ENCODE measurements at places on chromosomes 11 and 22. TPM values are rescaled to one million over a fixed set of nuclear protein-coding genes. Genes with fewer than 3 reads are reported as not detected.
A peak's percentile ranks its signal among the peaks of the same experiment; 100 is the strongest.

The FJX1 gene
- total RNA-seq, result 19.8 TPM

The SLC22A9 gene
- total RNA-seq, result not detected

The MB gene
- 0.37 TPM for total RNA-seq

The ISX gene
- total RNA-seq, result not detected

The YAP1 gene
- 64.7 TPM for total RNA-seq

The MMP10 gene
- total RNA-seq, result not detected

The LIPT2 gene
- 10.9 TPM for total RNA-seq

The MS4A6E gene
- total RNA-seq, result not detected

The MMP27 gene
- total RNA-seq, result not detected

- no peak for DNase-seq
- H3K36me3 ChIP-seq, result no peaks in the 10 kb centered on the region
- H3K4me3 ChIP-seq, result no peak overlapping the region
- H3K4me1 ChIP-seq, result no peaks in the 10 kb centered on the region
- peaks cover 18% of the 10 kb centered on the region for H3K27me3 ChIP-seq
- no peak overlapping the region for H3K27ac ChIP-seq
Measured at GRCh38 chr11:15555161-15555560, 440.4 kb downstream of the INSC start.

GRCh38 chr11:61869429-61869707 is 22.0 kb downstream of the FADS3 start:
- no peaks in the 10 kb centered on the region for H3K27me3 ChIP-seq
- no peak overlapping the region for H3K4me3 ChIP-seq
- H3K4me1 ChIP-seq, result peaks cover 8% of the 10 kb centered on the region

DNA sequence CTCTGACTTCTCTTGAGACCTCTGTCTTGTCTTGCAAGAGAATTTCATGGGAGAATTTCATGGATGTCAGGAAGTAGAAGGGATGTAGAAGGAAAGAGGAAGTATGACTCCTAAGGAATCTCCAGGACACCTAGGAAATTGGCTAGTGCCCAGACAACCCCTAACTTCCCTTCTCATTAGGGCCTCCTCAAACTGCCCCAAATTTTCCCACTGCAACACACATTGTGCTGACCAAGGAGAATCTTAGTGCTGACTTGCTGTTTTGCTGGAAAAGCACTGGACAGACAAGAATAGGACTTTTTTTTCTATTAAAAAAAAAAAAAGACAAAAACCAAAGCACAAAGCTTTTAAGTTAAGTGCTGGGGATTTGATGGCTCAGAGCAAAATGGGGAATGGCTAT is 236.1 kb upstream of the CADM1 start:
- H3K4me1 ChIP-seq, result no peaks in the 10 kb centered on the region
- H3K27me3 ChIP-seq, result no peaks in the 10 kb centered on the region
- no peak overlapping the region for H3K27ac ChIP-seq

GRCh38 chr22:35568751-35569739 is 28.4 kb downstream of the RASD2 start:
- H3K27me3 ChIP-seq, result peaks cover 75% of the 10 kb centered on the region
- DNase-seq, result no peak
- H3K27ac ChIP-seq, result no peak overlapping the region
- no peaks in the 10 kb centered on the region for H3K36me3 ChIP-seq
- H3K4me3 ChIP-seq, result no peak overlapping the region

DNA sequence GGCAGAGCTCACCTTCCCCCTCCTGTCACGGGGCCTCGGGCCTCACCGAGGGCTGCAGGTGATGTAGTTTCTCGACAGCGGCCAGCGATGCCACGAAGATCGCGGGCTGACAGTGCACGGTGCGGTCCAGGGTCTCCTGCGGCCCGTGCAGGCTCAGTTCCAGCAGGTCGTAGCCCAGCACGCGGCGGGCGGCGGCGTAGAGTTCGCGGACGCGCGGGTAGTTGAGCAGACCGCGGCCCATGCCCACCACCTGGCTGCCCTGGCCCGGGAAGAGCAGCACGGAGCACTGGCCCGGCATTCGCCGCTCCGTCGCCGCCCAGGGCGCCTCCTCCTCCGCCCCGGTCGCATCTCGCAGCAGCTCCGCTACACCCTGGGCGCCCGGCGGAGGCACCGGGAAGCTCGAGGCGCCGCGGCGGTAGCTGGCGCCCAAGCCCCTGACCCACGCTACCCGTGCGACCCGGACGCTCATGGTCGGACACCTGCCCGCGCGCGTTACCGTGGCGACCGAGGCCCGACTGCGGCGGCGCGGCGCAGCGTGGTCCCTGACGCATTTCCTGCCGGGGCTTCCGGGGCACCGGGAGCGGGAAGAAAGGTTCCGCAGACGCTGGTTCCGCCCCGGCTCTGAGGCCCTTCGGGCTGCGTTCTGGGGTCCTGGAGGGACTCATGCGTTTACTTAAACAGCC is at the start of gene MCAT:
Gene MCAT (minus strand): TSS at position 519 of the 683 bp plus-strand sequence. CDS start 50 bp downstream, at position 469.
- peak within 1 kb of the TSS; percentile 83 for H3K27ac ChIP-seq
- no peaks in the 10 kb centered on the region for H3K27me3 ChIP-seq
- H3K4me1 ChIP-seq, result no peaks in the 10 kb centered on the region

DNA sequence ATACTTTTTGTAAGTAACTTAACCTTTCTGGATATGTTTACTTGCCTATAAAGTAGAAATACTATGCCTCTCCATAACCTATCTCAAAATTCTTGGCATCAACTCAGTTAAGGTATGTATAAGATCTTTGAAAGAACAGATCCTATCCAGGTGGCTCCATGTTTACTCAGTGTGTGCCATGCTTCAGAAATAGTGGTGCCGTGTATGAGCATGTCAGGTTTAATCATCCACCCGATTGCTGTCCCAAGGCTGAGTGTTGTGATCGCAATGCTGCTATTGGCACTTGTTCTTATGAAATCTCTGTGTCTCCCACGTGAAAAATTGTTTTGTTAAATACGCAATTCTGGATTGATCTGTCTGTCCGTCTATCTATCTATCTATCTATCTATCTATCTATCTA is 85.9 kb upstream of the SNX19 start:
- no peak overlapping the region for H3K4me3 ChIP-seq
- H3K36me3 ChIP-seq, result no peaks in the 10 kb centered on the region
- H3K27ac ChIP-seq, result no peak overlapping the region

GRCh38 chr11:110035357-110035756 is 57.8 kb upstream of the ZC3H12C start:
- H3K4me1 ChIP-seq, result no peaks in the 10 kb centered on the region
- H3K27ac ChIP-seq, result no peak overlapping the region

- H3K27me3 ChIP-seq, result peaks cover 14% of the 10 kb centered on the region
- H3K36me3 ChIP-seq, result no peaks in the 10 kb centered on the region
- no peak overlapping the region for H3K4me3 ChIP-seq
- H3K27ac ChIP-seq, result no peak overlapping the region
Measured at GRCh38 chr22:18991821-18992442, 55.8 kb upstream of the PRODH start.

GRCh38 chr22:46290843-46291785 is 5.6 kb upstream of the GTSE1 start:
- no peak overlapping the region for H3K27ac ChIP-seq
- peaks cover 6% of the 10 kb centered on the region for H3K4me1 ChIP-seq
- H3K36me3 ChIP-seq, result peaks cover 58% of the 10 kb centered on the region
- H3K4me3 ChIP-seq, result no peak overlapping the region
- no peaks in the 10 kb centered on the region for H3K27me3 ChIP-seq
- no peak for DNase-seq

DNA sequence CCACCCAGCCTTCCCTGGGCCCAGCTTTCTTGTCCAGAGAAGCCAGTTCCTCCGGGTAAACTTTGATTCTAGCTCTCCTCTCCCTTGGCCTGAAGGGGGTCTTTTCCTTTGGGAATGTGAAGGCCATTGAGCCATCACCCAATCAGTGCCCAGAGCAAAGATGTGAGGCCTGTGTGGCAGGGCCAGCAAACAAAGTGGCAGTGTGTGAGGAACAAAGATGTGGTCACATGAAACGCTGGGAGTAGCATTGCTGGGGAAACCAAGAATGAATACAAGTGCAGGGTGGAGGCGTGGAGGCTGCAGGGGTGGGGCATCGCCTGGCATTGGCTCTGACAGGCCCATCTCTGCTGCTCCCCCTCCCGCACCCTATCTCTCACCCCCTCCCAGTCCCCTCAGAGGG is 91.9 kb upstream of the BID start:
- H3K4me1 ChIP-seq, result no peaks in the 10 kb centered on the region
- H3K36me3 ChIP-seq, result peaks cover 13% of the 10 kb centered on the region
- DNase-seq, result no peak

GRCh38 chr11:130772266-130773227 is 143.7 kb downstream of the SNX19 start:
- no peaks in the 10 kb centered on the region for H3K27me3 ChIP-seq
- H3K4me3 ChIP-seq, result no peak overlapping the region
- DNase-seq, result peak; percentile 3
- H3K36me3 ChIP-seq, result no peaks in the 10 kb centered on the region
- peaks cover 22% of the 10 kb centered on the region for H3K4me1 ChIP-seq

DNA sequence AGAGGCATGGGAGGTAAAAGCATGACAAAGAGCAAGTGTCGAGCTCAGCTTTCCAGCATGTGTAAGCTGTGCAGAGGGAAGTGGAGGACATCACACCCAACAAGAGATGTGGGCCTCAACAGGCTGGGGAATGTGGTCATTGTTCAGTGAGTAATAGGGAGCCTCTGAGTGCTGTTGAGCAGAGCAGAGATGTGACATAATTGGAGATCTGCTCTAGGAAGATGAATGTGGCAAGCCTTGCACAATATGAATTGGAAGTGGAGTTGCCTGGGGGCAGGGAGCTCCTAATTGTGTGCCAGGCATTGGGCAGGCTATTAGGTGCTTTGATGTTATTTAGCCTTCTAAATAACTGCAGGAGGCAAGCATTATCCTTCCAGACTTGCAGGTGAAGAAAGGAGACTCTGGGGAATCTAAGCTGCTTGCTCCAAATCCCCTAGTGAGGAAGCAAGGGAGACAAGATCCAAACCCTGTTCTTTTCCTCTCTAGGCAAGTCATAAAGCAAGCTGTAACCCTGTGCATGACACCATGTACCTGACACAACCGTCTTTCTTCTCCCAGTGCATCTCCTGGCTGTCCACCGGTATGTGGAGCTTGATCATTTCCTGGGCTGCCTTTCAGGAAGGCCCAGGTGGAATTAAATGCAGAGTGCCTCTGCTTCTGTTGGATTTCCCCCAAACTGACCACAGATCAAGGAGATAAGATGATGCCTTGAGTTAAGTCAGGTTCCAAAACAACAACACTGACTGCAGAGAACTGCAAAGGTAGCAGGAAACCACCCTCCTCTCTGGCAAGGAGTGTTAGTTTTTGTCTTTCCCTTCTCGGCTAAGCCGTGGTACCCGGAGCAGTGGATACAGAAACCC is 221.4 kb downstream of the TENM4 start:
- no peaks in the 10 kb centered on the region for H3K4me1 ChIP-seq
- H3K4me3 ChIP-seq, result no peak overlapping the region
- H3K36me3 ChIP-seq, result no peaks in the 10 kb centered on the region
- H3K27ac ChIP-seq, result no peak overlapping the region
- H3K27me3 ChIP-seq, result peaks cover 8% of the 10 kb centered on the region

DNA sequence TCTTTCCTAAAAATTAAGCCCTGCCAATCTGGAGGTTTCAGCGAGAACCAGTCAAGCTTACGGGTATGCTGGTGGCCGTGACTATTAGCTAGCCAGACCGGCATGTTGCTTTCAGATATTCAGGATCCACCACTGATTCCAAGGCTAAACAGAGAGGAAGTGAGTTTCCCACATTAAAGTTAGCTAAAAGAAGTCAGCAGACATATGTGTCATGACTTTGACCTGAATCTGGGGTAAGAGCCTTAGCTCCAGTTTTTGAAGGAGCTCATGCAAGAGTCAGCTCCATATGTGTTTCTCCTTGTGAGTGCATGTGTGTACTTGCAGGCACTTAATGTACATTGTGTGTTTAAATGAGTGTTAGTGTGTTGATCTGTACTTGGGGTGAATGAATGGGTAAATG is 1.4 kb downstream of the ZFPL1 start:
- H3K36me3 ChIP-seq, result peaks cover 57% of the 10 kb centered on the region
- H3K4me1 ChIP-seq, result peaks cover 32% of the 10 kb centered on the region
- no peaks in the 10 kb centered on the region for H3K27me3 ChIP-seq
- peak overlapping the region; percentile 100 for H3K4me3 ChIP-seq

- peaks cover under 1% of the 10 kb centered on the region for H3K36me3 ChIP-seq
- DNase-seq, result no peak
- H3K27ac ChIP-seq, result peak overlapping the region; percentile 46
- no peak overlapping the region for H3K4me3 ChIP-seq
- peaks cover 62% of the 10 kb centered on the region for H3K4me1 ChIP-seq
- H3K27me3 ChIP-seq, result no peaks in the 10 kb centered on the region
Measured at GRCh38 chr11:73193251-73194033, 24.6 kb upstream of the P2RY2 start.

- no peak for DNase-seq
- H3K4me3 ChIP-seq, result no peak overlapping the region
- H3K27ac ChIP-seq, result no peak overlapping the region
- H3K27me3 ChIP-seq, result no peaks in the 10 kb centered on the region
- peaks cover 8% of the 10 kb centered on the region for H3K36me3 ChIP-seq
- H3K4me1 ChIP-seq, result no peaks in the 10 kb centered on the region
Measured at GRCh38 chr22:48057116-48057835, 1294.8 kb downstream of the TBC1D22A start.

Data from Calu3 (cell line).